Pulmonary artery endothelial cell (primary cell): ENCODE measurements at places on chromosomes 4 and X. TPM values are rescaled to one million over a fixed set of nuclear protein-coding genes. Genes with fewer than 3 reads are reported as not detected.

- no peak for DNase-seq
Measured at GRCh38 chr4:7266525-7267292, 74.4 kb downstream of the SORCS2 start.

- DNase-seq = peak; percentile 8
Measured at GRCh38 chrX:102959471-102959870, 22.4 kb downstream of the RAB40AL start.

GRCh38 chr4:108049406-108049805 is 59.7 kb downstream of the HADH start:
- no peak for DNase-seq

DNA sequence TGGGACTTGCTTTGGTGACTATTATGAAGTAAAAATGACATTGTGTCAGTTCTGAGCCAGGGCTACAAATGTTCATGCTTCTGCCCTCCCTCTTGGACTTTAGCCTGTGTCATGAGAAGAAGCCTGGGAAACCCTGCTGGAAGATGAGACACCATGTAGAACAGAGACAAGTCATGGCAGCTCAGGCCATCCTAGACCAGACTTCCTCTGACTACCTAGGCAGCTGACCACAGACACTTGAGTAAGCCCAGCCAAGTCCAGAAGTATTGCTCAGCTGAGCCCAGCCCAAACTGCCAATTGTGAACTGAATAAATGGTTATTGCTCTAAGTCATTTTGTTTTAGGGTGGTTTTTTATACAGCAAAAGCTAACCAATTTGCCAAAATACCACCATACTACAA is 467.6 kb upstream of the CNKSR2 start:
- no peak for DNase-seq

The DNAAF6 gene
- total RNA-seq = not detected in 2 replicates
